Activated naive CD4-positive, alpha-beta T cell treated with anti-CD3 and anti-CD28 coated beads for 36 hours (primary cell): ENCODE measurements at places on chromosomes 4 and X.

- no peak for DNase-seq
Observed at GRCh38 chr4:166092797-166093290, 219.8 kb downstream of the TLL1 start.

DNA sequence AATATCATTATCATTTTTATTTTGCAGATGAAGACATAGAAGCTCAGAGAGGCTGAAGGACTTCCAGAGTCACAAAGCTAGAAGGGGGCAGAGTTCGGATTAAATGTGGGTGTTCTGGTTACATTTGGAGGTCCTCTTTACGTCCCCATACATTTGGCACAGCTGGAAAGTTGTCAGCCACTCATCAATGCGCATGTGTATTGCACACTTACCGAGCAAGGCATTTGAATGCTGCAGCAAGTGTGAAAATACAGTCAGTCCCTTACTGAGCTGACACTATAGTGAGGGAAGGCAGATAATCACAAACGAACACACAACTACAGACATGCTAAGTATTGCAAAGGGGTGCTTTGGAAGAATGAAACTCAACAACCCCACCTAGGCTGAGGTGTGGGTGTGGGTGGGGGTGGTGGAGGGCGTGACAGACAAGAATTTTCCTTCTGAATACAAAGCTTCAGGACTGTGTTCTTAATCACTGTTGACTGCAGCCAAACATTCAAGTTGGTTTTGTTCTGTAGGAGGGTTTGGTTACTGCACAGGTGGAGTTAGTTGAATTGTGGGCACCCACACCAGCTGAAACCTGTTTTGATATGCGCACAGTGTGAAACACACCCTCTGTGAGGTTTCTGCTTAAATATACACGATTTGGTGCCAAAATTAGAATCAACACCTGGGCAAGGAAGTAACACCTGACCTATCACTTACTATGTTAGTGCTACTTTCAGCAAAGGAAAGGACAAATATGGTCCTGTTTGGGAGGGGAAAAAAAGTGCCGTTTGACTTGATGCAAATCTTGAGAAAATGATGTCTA is 72.4 kb downstream of the COQ2 start:
- peak; percentile 72 for DNase-seq

DNA sequence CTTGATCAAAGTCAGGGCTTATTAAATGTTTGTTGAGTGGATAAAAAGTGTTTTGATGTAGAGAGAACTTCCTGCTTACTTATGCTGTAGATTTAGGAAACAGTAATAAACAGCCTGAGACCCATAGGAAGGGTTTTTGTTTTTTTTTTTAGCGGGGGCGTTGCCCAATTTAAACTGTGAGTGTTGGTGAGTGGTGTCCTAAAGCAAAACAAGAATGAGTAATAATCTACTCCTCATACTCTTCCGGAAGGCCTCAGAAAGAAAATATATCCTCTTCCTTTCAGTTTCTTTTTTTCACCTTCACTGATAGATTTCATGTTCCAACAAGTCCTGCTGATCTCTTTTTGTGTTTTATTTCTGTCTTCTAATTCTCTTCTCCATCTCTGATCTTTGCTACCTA is 104.4 kb upstream of the SCML1 start:
- DNase-seq = no peak

- no peak for DNase-seq
Observed at GRCh38 chr4:180674619-180675358, 1568.4 kb upstream of the TENM3 start.

DNA sequence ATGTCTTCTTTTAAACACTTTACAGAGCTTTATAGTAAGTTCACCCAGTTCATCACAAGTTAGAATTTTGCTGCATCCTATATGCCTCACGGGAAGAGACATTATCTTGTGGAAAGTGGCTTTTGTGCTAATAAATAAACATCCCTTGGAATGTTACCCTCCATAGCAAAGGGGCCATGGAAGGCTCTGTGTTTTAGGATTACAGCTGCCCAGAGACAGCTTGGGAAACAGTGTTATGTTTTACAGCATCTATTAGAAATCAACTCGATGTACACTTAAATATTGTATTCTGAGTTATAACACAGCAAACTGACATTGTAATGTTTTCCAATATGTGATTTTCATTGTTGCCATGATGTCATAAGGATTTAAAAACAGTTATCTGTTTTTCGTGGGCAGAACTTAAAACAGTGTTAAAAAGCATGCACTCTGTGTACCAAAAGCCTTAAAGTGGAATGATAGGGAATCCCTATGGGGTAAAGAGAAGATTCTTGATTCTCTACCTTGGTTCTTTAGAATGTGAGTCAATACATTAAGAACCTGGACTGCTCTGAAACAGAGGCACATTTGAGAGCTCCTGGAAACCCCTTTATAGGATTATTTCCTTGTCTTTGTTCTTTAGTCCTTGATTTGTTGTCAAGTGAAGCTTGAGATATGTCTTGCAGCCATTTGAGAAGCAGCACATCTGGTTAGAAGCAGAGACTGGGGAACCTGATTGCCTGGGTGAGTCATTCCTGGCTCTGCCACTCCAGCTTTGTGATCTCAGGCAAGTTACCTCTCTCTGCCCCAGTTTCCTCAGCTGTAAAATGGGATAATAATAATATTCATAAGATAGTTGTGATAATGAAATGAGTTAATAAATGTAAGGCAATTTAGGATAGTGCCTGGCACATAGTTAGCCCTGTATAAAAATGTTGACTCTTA is 41.6 kb downstream of the ARHGAP10 start:
- DNase-seq = no peak

DNA sequence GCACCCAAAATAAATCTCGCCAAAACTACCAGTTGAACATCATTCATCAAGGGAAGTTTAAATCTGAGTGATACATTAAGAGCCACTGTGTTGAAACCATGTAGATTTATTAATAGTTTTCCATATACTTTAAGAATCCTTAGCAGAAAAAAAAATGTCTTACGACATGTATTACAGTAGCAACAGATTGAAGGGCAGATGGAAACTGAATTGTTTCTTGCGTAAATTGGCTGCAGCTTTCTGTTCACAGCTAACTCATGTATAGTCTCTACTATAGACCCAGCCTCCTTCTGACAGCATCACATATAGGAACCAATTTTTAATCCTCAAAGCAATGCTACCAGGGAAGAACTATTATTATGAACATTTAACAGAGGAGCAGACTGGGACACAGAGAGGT is 195.2 kb upstream of the PUDP start:
- no peak for DNase-seq

GRCh38 chr4:121873604-121874003 is 3.3 kb upstream of the BBS7 start:
- DNase-seq = peak; percentile 21

DNA sequence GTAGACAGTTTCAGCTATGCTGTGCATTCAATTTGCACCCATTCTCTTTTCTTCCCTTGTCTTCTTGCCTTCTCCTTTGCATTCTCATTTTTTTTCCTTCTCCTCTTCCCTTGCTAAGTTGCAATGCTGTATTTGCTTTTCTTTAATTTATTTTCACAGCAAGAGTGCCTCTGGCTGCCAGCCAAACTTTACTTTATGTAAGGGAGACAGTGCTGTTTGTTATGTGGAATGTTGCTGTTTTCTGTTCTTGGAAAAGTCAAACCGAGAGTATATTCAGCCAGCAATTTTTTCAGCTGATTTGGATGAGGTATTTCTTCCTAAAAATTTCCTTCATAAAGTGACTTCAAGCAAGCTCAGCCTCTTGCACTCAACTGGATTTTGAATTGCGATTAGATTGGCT is 1293.4 kb downstream of the ARAP2 start:
- DNase-seq = no peak

DNA sequence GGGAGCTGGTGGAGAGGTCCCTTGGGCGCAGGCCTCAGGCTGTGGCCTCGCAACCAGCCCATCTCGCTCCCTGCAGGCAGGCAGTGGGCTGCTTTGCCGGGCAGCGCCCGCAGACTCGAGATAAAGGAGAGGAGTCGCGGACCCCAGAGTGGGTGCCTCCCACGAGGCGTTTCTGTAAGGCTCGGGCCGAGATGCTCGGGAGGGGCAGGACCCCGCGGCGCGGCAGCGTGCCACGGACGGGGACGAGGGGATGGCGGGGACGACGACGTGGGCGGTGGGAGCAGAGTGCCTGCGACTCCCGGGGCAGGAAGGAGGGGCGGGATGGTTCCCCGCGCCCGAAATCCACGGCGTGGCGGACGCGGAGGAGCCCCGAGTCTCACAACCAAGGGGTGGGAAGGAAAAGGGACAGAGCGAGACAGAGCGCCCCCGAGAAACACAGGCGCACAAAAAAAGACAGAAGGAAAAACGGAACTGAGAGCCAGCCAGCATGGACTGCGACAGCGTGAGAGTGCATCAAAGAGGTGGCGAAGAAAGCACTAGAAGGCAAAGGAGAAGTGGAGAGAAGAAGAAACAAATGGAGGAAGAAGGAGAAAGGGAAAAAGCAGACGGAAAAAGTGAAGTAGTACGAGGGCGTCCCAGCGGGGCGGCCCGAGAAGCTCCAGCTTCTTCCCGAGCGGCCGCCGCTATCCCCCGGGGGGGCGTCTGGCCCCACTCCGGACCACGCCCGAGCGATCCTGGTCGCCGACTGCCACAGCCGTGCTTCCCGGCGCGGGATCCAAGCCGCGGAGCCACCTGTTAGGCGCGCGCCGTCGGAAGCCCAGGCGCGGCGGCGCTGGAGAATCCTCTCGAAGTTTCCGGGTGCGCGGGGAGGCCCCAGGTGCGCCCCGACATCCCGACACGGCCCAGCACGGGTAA is 1.5 kb downstream of the BEND4 start:
- DNase-seq = no peak

DNA sequence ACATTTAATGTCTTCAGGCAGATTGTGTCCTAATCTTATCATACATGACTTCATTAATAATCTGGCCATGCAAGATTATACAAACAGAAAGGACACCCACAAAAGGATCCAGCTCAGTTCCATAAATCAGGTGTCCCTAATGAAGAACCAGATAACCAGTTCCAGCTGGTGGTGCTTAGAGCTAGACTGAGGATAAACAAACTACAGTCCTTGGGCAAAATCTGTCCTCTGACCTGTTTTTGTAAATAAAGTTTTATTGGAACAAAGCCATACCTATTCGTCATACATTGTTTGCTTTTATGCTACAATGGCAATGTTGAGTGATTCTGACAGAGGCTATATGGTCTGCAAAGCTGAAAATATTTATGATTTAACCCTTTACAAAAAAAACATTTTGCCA is 199.5 kb downstream of the MID1IP1 start:
- DNase-seq = no peak

GRCh38 chrX:24526616-24527015 is 61.5 kb downstream of the PDK3 start:
- no peak for DNase-seq

DNA sequence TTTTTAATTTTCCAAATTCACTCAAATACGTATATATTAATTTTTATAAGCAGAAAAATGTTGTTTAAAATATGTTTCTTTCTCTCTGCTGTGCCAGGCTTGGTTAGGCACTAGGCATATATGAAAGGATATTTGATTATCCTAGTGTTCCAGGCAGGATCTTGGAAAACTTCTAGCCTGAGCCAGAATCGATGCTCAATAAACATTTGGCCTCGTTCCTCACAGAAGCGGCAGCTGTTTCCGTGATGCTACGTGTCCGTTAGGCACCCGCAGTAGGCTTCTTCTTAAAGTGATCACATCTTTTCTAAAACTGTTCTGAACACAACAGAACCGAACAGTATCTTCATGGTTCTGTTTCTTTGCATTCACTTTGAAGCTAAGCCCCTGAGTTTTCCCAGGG is 50.1 kb upstream of the CRMP1 start:
- DNase-seq = no peak

GRCh38 chr4:54234497-54235205 is 5.6 kb downstream of the PDGFRA start:
- no peak for DNase-seq

DNA sequence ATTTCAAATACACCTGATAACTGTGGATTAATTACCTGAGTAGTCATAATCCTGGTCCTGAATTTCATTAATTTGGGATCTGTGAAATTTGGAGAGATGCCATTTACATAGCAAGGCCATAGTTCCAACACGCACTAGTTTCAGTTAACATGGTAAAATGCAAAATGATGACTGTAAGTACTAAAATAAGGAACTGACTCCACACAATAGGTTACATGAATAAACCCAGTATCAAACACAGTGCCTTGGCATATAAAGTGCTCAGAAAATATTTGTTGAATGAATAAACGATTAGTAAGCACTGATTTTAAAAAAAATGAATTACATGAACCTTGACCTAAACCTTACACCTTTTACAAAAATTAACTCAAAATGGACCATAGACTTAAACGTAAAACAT is 9.0 kb downstream of the FBXO8 start:
- no peak for DNase-seq

DNA sequence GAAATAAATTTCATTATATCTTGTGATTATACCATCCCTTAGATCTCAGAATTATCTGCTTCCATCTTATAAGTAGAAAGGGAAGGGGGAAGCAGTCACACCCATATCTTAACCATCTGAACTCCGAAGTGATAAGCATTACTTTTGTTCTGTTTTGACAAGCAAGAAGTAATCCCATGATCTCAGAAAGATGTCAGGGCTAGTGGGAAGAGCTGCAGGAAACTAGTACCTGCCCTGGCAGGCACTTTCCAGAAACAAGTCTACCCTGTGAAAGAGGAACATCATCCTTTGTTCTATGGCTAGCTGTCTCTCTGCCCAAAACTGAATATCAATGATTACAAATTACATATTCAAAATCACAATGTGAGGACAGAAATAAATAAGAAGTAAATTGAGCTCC is 244.4 kb downstream of the SPOCK3 start:
- no peak for DNase-seq

GRCh38 chrX:44428989-44429627 is 85.6 kb upstream of the EFHC2 start:
- DNase-seq = no peak

DNA sequence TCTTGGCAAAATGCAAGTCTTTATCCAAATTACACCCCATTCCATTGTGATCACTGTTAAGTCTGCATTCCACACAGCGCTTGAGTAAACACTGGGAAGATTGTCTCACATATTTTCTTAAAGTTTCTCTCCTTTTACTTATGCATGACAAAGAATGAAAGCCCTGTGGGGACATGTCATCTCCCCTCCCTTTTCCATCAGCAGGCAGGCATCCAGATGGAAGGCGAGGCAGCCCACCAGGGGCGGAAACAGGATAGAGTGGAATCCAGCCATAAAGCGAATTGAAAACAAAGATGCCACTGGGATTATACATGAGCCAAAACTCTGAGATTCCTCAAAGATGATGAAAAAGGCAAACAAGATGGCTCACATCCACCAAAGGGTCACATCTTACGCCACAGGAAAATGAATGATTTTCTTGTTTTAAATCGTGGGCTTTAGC is 78.2 kb downstream of the AFAP1 start:
- no peak for DNase-seq

DNA sequence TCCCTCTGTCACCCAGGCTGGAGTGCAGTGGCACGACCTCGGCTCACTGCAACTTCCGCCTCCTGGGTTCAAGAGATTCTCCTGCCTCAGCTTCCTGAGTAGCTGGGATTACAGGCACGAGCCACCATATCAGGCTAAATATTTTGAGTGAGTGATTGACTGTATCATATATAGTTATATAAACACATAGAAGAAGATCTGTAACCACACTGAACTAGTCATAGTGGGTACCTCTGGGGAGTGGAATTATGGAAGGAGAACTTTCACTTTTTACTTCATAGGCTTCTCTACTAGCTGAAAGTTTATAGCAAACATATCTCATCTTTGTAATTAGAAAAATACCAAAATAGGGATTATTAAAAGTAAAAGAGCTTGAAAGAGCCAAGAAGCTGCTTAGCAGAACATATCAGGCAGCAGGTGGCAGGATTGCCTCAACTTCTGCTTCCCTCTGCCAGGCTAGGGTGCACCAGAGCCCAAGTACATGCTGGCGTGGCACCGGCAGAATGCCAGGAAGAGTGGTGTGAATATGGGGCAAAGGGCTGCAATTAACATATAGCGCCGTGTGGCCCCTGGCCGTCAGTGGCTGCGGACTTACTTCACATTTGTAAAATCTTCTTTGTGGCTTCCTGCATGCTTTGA is 39.5 kb upstream of the CD40LG start:
- DNase-seq = peak; percentile 80
